Kidney epithelial cell (primary cell): ENCODE measurements at places on chromosomes 11 and 22. TPM values are rescaled to one million over a fixed set of nuclear protein-coding genes. Genes with fewer than 3 reads are reported as not detected.

C11orf65 gene
- total RNA-seq: 0.25 and 0.75 TPM in 2 replicates

DGCR6L gene
- total RNA-seq: 83.5 and 100 TPM in 2 replicates

DNA sequence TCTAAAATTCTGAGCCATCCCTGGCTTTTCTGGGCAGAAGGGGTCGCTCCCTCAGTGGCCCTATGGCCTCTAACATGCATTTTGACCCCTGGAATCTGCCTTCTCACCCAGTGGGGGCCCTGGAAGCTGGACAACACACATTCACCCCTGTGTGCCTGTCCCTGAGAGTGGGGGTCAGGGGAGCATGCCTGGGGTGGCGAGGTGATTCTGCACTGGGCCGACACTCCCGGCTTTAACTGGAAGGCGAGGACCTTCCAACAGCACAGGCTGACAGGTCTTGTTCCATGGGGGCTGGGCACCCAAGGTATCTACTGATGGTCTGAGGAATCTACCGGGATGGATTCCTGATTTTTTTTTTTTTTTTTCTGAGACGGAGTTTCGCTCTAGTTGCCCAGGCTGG, 10.7 kb downstream of the PPM1F start:
- no peak for DNase-seq

- DNase-seq: no peak
These were observed 1029.1 kb downstream of the BRD1 start for GRCh38 chr22:48798281-48799226.

GRCh38 chr11:9367551-9367950, 16.9 kb upstream of the IPO7 start:
- DNase-seq: no peak

DNA sequence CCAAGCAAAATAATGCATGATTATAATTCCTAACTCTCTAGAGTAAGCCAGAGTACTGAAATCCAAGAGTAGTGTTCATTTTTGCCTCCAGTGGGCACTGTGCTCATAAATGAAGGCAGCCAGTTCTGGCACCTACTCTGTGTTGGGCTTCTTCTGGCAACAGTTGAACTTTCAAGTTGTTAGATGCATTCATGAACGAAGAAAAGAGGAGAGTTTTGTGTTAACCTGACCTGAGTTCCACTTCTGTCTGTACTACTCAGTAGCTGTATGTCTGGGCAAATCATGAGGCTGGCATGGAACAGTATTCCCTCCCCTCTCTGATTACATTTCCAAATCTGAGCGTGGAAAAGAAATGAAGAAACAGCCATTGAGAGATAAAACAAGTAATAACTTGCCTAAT, 20.3 kb upstream of the TENM4 start:
- no peak for DNase-seq

DNA sequence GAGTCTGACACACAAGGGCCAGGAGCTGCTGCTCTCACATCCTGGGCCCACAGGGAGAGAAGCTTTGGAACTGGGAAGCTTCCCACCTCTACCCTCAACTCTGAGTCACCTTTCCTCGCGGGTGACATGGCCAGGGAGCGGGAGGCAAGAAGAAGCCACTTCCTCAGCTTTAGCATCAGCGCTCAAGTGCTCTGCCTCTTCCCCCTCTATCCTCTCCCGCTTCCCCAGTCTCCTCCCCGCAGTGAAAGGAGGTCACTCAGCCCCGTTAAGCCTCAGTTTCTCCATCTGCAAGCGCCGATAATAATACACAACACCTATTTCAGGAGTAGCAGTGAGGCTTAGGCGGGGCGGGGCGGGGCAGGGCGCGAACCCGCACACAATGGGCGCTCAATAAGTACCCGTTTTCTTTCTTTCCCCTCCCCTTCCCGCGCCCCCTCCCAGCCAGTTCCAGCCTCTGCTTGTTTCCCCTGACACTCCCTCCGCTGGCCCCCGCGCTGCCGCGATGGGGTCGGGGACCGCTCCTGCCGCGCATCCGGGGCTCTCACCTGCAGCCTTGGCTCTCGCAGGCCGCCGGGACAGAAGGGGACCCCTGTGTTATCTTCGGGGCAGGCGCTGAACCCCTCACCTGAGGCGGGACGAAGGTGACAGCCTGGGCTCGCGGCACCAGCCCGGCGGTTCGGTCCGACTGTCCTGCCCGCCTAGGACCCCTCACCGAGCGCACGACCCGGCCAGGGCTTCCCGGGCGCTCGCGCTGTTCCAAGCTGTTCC, 892 bp downstream of the GDPD5 start:
- no peak for DNase-seq

DNA sequence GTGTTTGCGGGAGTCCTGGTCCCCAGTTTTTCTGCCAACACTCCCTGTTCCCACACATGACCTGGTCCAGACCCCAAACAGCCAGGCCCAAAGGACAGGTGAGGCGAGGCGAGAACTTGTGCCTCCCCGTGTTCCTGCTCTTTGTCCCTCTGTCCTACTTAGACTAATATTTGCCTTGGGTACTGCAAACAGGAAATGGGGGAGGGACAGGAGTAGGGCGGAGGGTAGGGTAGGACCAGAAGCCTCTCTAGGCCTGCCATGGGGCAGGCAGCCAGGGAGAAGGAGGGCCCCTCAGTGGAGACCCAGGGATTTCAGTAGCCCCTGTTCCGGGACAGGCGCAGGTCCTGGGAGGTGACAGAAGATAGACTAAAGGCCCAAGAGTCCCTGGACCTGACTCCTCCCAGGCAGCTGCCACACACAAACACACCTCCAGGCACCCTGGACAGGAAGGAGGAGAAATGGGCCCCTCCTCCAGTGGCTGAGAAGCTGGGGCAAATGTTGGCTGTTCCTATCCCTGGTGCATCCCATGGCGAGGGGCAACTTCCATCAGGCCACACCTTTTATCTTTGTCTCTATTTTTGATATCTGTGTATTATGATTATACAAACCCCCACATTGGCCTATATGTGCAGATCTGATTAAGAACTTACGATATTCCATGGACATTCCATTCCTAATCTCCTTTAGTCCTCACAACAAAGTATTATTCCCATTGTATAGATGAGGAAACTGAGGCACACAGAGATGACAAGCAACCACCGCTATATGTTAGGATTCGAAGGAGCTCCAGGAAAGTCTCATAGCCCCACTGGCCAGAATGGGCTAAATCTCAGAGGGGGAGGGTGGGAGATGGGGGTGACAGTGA, 626 bp upstream of the F2 start:
- DNase-seq: no peak
